ENCODE measurements at places on chromosomes 2 and 18.

DNA sequence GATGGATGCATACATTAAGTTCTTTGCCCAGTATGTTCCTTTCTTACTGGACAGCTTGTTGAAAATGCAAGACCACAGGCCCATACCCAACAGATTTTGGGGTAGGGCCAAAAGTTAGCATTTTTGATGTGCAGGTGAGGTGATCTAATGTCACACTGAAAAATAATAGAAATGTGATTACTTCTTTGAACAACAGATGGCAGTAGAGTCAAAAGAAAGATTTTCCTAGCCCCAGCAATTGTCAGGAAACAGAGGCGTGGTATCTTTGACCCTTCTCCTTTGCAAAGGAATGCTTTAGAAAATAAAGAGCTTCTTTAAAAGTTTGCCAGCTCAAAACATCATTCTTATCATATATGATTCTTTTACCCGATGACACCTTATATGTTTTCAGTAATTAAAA is 343.6 kb upstream of the SYT4 start:
- no peak for DNase-seq

GRCh38 chr18:46334868-46335281 is 230.7 kb downstream of the HAUS1 start:
- DNase-seq: no peak

- DNase-seq: no peak
Measured at GRCh38 chr2:33207151-33207740, 260.5 kb downstream of the LTBP1 start.

- DNase-seq: no peak
Measured at GRCh38 chr2:29307519-29307918, 192.3 kb downstream of the CLIP4 start.

- no peak for DNase-seq
Measured at GRCh38 chr2:173881461-173881860, 83.7 kb downstream of the SP3 start.

DNA sequence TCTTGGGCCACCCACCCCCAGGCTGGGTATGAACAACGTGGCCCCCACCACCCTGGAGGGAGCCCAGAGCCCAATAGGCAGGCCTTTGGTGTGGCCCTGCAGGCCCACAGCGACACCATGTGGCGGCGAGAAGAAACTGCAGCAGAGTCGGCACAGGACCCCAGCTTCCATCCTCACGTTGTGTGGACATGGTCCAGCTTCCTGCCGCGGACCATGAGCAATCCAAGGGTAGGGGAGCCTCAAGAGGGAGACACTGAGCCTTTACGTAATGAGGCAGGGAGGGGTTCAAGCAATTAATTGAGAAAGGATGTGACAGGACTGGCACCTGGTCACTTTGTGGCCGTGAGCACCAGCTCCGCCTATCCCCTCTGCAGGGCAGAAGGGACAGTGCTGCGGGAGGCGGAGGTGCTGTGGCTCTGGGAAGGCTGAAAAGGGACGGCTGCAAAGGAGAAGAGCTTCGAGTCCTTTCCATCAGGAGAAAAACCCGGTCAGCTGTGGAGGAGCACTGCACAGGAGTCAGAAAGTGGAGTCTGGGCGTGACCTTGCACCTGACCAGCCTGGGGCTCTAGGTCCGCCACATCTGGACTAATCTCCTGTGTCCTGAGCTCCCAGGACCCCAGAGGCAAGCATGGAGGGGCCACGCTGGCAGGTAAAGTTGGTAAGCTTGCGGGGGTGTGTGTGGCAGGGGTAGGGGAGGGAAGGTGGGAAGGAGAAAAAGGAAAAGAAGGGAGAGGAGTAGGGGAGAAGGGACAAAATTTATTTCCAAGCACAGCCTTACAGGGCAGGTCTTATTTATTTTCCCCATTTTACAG is 44.9 kb downstream of the TMEM37 start:
- peak; percentile 3 for DNase-seq

DNA sequence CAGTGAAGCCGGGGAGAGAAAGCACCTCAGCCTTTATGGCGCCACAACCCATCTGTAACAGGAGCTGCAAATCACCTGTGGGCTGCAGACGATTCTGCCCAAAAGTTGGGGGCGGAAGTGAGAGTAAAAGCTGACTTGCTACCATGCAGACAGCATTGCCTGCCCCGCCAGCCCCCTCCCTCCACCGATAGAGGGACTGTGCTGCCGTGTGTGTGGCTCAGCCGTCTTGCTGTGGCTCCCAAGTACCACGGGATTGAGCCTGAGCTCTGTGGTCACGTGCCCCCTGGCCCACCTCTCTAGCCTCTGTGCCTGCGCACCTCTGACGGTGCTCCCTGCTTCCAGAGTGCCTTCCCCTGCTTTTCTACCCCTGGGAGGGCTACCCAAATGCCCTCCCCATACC is 79.6 kb downstream of the GLI2 start:
- no peak for DNase-seq

DNA sequence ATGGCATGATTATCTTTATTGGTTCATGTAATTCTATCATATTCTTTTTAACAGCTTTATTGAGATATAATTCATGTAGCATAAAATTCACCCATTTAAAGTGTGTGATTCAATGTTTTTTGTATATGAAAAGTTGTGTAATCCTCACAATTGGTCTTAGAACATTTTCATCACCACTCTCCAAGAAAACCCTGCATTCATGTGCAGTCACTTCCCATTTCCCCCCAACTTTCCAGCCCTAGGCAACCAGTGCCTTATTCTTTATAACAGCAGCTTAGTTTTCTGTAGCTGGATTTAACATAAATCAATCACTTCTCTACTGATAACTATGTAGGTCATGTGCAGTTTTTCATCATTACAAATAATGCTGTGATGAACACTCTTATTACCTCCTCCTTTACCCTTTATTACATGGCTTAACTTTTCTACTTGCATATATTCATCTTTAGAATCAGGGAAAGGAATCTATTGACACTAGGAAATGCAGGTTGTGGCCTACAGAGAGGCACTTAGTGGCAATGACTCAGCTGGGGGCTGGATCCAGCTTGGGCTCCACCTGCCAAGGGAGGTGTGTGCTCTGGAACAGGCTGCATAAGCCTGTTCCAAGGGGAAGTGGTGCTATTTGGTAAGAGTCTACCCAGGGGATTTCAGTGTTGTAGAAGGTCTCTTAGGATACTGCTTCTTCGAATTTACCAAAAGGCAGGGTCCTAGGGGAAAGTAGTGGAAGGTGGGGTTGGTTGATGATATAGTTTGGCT is 89.1 kb downstream of the ETAA1 start:
- no peak for DNase-seq

DNA sequence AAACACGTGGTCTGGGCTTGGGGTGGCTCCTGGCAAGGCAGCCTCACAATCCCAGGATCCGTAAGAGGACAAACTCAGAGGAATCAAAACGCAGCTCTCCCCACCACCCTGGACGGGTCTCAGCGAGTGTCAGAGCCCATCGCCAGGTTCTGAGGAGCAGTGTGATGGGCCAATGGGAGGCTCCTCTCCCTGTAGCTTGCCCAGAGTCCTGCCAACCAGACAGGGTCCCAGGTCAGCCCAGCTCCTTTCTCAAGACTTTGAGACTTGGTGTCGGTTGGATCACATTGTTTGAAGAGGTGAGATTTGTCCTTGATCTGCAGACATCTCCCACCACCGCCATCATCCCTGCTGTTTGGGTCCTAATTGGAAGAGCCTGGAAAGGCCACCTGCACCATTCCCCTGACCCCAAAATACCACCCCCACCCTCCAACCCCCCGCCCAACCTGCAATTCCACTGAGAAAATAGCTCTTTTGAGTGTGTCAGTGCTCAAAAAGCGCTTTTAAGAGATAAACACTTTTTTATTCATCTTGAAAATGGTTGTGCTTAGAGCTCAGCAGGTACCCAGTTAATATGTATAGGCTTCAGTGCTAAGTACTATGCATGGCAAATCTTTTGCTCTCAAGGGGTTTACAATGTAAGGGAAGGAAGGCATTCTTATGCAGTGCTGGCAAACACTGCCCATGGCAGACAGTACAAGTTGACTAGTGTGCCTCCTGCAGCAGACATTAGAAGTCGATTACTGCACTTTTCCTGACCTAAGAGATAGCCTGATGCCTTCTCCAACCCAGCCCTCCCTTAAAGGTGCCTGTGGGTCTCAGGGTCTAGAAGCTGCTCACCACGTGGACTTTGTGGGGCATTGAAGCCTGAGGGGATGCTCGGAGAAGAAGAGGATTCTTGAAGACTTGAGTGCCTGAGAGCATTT is 50.6 kb downstream of the GLI2 start:
- no peak for DNase-seq

- no peak for DNase-seq
Measured at GRCh38 chr2:133721118-133721517, 152.9 kb upstream of the NCKAP5 start.

DNA sequence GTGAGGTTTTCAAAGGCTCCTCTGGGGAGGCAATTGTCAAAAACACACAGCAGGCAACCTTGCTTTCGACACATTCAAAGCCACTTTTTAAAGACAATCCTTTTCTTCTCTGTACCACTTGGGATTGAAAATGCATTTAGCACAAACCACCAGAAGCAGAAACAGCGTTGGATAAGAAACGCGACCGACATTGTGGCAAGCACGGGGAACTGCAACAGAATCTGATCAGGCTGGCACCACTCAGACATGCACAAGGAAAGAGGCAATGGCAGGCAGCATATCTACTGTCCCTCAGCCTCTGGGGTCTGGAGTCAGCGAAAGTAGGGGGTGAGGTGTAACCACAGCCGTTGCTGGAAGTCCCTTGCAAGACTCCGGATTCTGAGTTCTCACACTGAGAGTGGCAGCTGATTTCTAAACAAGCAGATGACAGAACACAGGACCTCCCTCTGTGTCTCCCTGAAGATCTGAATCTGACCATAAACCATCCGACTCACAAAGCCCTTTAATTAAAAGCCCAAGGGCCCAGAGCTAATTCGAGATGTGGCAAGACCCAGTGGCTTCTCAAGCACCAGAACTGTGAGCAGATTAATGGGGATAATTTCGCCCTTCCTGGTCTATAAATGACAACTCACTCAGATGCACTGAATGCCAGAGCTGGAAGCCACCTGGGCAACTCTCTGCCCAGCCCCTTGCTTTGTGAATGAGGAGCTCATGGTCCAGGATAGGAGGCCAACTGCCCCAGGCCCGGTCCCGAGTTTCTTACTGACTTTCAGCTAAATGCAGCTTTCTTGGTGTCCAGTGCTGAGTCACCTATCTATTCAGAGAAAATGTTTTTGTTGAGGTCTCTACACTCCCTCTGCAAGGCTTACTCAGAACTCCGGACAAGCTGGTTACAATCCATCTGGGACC is 29.6 kb downstream of the CYRIA start:
- DNase-seq: no peak

- DNase-seq: no peak
Measured at GRCh38 chr2:169693360-169693759, 845 bp downstream of the CFAP210 start.

GRCh38 chr2:195535911-195536522 is 121.0 kb upstream of the SLC39A10 start:
- DNase-seq: peak; percentile 44

GRCh38 chr2:239889641-239890121 is 135.5 kb downstream of the NDUFA10 start:
- DNase-seq: no peak

All from stimulated activated CD8-positive, alpha-beta memory T cell treated with anti-CD3 and anti-CD28 coated beads, Interleukin-7, amount 100 ng/mL, for 48 hours (primary cell).